ENCODE measurements at places on chromosomes 12 and 14.

DNA sequence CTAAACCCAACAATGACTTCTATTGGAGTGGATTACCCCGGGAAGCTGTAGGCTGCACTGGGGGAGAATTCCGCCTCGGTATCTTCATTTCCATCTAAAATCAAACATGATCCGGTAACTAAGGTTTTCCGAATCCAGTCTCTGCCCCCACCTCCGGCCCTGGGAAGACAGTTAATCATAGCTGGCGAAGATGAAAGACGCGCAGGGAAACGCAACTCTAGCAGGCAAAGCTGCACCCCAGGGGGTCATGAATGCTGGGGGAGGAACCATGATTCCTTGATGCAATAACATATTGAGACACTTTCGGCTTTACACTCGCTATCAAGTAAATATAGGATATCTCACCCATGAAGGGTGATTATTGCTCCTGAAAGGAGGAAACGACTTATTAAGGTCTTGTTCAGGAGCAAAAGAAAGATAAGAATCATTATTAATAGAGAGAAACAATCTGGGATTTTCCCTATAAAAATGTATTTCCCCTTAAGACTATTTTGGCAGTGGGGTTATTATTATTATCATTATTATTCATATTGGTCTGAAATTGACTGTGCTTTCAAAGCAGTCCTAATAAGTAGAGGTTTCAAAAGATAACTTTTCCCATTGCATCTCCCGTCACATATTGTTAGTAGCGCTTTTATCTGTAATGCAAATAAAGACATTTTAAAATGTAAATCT, 614.9 kb downstream of the VRK1 start:
- DNase-seq, result no peak

GRCh38 chr14:90551070-90551704, 154.4 kb downstream of the CALM1 start:
- peak; percentile 64 for DNase-seq

GRCh38 chr12:94260017-94260416, 111.6 kb downstream of the PLXNC1 start:
- DNase-seq, result no peak

GRCh38 chr12:55073043-55074022, 52.9 kb upstream of the OR9K2 start:
- peak; percentile 72 for DNase-seq

GRCh38 chr12:115374480-115375185, 690.7 kb upstream of the TBX3 start:
- no peak for DNase-seq

GRCh38 chr14:89270439-89271227, 146.4 kb downstream of the FOXN3 start:
- no peak for DNase-seq

DNA sequence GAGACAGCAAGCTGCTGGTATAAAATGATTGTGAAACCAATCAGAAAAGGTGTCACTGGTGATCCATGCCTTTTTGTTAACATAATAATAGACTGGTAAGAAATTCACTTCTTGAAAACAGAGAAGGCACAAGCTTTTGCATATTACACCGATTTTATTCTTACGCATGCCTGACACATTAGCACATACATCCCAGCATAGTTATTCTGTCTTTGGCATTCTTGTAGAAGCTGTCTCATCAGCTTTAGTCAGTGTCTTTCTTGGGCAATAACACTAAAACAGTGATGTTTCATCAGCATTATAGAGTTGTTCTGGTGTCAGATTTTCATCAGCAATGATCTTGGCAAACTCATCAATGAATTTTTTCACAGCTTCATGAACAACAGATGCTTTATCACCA, 283.4 kb upstream of the TMTC1 start:
- DNase-seq, result peak; percentile 6

GRCh38 chr12:105120551-105120950, 13.0 kb downstream of the WASHC4 start:
- no peak for DNase-seq

- DNase-seq, result peak; percentile 46
These were observed 25.1 kb upstream of the WNK1 start for GRCh38 chr12:727321-727720.

GRCh38 chr14:25887251-25887878, 710.5 kb downstream of the NOVA1 start:
- no peak for DNase-seq

GRCh38 chr12:46217541-46218321, 51.1 kb downstream of the SLC38A1 start:
- no peak for DNase-seq

- DNase-seq, result no peak
These were observed 177.9 kb downstream of the PHLDA1 start for GRCh38 chr12:75853626-75854025.
